ENCODE measurements at places on chromosomes 5 and 9. TPM values are rescaled to one million over a fixed set of nuclear protein-coding genes. Genes with fewer than 3 reads are reported as not detected.

Gene CAMSAP1
- polyA plus RNA-seq = 23.7 TPM

Gene SDHA
- polyA plus RNA-seq = 142 TPM

Gene PLCXD3
- polyA plus RNA-seq = 0.63 TPM

Gene TAF11L5
- polyA plus RNA-seq = not detected

GRCh38 chr5:19978476-19978875 is 9.5 kb downstream of the CDH18 start:
- DNase-seq = no peak

GRCh38 chr9:69744688-69745380 is 15.0 kb downstream of the PTAR1 start:
- DNase-seq = no peak

- no peak for DNase-seq
Measured at GRCh38 chr5:135033901-135034235, at the start of gene PITX1. Gene PITX1, minus strand, starts transcription at chr5:135034228. Its CDS starts 347 bp downstream, at chr5:135033881.

DNA sequence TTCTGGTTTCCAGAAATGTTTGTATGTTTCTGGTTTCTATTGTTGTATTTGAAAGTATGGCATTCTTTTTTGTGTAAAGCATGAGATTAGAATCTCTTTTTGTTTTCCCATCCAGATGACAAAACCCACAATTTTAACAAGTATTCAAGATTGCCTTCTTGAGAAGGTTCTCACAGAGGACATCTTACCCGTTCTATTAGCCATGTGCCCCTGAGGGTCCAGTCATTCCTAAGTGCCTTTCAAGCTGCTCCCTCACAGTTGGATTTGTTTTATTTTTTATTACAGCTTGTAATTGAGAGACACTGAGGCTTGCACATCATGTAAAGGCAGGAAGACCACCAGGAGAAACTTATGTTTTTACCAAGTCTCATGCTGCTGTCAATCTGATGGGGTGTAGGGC is 19.3 kb upstream of the LOX start:
- DNase-seq = no peak

GRCh38 chr5:178398901-178399700 is 166.5 kb upstream of the PHYKPL start:
- no peak for DNase-seq

DNA sequence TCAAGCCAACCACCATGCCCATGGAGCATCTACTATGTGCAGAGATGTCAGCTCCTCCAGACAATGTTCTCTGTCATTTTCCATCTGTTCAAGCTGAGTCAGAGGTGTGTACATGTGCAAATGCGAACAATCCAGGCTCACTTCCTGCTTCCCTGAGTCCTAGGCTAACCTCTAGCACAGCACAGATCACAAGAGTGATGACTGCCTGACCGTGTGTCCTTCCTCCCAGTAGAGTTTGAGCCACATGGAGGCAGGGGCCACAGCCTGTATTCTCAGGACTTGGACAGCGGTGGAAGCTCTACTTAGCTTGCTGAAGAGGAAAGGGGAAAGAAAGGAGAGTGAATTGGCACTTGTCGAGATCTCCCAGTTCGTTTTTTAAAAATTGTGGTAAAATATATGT is 87.2 kb downstream of the KCNIP1 start:
- DNase-seq = no peak

- no peak for DNase-seq
Measured at GRCh38 chr9:36679710-36680109, 107.0 kb downstream of the MELK start.
